ENCODE measurements at places on chromosomes 16 and 17.

DNA sequence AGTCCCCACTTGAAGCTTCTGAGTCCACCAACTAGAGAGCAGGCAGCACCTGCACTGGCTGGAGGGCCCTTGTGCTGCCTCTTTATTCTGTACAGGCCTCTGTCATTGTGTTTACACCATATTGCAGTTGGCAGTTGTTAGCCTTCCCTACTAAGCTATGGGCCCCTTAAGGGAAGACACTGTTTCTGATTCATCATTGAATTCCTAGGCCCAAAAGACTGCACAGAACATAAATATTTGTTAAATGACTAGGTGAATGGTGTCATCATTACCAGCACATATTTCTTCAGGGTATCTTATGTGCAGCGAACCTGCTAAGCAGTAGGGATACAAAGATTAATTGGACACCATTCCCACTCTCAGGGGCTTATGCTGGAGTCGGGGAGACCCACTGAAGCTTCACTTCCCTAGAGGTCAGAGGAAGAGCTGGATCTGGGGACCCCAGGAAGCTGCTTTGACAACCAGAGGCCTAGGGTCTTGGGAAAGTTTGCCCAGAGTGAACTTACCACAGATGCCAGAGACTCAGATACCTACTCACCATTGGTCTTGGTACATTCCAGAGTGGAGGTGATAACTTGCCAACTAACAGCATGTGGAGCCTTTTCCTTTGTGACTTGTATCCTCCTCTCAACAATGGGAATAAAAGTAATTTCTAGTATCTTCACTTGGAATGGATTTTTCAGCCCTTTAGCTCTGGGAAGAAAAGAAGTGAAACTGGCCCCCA lies 28.7 kb upstream of the DDX52 start:
- DNase-seq, result no peak

GRCh38 chr17:2485543-2485942 lies 26.1 kb downstream of the METTL16 start:
- DNase-seq, result no peak

DNA sequence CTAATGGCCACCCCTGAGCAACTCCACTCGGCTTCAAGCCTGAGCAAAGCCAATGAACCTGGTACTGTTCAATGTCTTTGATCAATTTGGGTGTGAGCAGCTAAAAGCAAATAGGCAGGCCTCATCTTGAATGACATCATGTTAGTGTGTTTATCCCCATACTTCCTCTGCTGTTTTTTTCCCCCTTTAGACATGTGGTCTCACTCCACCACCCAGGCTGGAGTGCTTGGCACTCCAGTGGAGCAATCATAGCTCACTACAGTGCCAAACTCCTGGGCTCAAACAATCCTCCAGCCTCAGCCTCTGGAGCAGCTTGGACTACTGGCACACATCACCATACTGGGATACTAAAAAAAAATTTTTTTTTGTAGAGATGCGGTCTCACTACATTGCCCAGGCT lies 75.4 kb downstream of the ARHGAP17 start:
- DNase-seq, result no peak

DNA sequence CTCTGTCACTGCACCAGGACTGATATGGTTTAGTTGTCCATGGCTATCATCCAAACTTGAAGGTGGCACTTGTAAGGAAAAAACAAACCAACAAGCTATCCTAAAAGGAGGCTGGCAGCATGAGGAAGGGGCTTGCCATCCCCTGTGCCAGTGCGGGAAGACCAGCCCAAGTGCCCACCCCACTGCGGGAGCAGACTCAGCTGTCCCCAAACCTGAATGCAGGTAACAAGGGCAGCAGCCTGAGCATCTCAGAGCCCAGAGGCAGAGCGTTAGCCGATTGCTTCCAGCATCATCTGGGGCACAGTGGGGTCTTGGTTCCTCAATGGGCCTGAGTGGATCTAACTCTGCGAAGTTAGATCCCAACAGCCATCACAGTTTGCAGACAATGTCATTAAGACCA lies 29.2 kb upstream of the C16orf78 start:
- no peak for DNase-seq

DNA sequence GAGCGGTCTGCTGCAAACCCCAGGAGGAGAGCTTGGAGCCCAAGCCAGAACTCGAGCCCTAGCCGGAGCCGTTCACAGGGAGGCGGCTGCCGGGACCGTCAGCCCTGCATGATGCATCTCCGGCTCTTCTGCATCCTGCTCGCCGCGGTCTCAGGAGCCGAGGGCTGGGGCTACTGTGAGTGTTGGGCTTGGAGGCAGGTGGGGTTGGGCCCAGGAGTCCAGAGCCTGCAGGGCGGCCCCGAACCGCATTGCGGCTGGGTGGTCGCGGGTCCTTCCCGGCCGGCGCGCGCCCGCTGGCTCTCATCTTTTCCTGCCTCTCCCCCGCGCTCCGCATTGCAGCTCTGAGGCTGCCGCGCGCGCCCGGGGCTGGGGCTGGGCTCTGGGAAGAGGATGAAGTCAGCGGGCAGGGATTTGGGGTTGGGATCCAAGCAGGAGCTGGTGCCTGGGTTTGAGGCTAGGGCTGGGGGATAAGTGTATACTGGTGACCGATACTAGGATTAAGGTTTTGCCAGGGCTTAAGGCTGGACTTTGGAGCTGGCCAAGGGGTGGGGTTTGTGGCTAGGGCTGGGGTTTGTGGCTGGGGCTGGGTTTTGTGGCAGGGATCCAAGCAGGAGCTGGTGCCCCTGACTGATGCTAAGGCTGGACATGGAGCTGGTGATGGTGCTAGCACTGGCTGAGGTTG lies 532 bp downstream of the CNTNAP1 start:
- DNase-seq, result no peak

DNA sequence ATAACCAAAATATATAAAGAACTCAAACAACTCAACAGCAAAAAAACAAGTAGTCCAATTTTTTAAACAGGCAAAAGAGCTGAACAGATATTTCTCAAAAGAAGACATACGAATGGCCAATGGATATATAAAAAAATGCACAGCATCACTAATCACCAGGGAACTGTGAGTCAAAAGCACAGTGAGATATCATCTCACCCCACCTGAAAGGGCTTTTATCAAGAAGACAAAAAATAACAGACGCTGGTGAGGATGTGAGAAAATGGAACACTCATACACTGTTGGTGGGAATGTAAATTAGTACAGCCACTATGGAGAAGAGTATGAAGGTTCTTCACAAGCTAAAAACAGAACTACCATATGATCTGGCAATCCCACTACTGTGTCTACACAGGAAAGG lies 7.4 kb downstream of the XYLT1 start:
- DNase-seq, result no peak

DNA sequence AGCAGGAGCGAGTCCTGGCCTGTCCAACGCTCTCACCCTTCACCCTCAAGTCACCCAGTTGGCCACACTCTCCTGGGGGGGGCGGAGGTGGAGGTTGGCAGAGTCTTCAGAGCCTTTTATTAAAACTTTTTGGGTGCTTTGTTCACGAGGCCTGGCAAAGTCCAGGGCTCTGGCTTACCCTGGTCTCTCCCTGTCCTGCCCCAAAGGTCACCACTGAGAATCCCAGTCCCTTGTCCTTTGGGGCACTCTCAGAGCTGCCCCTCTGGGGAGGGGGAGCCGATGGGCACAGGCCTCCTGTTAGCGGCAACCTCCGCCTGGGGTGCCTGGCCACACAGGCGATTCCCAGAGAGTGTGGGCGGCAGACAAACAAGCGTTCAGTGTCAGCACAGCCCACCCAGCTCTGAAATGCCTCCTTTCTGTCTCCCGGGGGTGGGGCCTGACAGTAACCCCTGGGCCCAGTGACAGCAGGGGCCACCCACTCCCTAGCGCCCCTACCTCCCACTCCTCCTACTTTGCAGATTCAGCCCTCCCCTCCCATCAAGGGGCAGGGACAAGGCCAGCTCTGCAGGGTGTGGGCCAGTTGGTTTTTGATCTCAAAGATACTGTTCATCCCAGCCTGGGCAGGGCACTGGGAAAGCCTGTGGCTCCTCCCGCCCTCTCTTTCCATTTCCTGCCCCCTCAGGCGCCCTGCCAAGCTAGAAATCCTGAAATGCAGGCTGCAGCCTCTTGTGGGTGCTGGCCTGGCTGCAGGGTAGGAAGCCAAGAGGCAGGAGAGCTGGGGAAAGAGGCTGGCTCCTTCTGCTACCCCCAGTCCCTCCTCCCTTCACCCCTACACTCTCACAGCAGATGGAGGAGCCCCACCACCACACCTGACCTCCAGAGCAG lies 36.6 kb upstream of the EMP2 start:
- no peak for DNase-seq
